ENCODE measurements at places on chromosomes 2 and 18.

GRCh38 chr2:38925982-38926381 lies 36.3 kb downstream of the ARHGEF33 start:
- no peak for DNase-seq

DNA sequence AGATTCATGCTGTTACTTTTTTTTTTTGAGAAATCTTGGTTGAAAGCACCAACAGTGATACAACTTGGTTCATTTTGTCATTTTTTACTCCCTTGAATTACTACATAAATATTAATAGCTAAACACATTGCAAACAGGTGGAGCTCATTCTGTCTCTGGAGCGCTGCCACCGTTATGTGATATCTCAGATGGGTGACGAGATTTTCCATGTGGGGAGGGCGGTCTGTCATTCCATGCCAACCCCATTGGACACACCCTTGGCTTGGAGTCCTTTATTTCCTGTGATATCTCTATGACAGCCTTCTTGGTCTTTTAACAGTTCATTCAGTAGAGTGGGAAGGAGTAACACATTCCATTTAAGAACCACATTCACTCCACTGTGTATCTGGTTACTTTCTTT lies 794.8 kb downstream of the SATB2 start:
- DNase-seq: peak; percentile 6

GRCh38 chr2:12931186-12931844 lies 214.6 kb downstream of the TRIB2 start:
- DNase-seq: peak; percentile 79

DNA sequence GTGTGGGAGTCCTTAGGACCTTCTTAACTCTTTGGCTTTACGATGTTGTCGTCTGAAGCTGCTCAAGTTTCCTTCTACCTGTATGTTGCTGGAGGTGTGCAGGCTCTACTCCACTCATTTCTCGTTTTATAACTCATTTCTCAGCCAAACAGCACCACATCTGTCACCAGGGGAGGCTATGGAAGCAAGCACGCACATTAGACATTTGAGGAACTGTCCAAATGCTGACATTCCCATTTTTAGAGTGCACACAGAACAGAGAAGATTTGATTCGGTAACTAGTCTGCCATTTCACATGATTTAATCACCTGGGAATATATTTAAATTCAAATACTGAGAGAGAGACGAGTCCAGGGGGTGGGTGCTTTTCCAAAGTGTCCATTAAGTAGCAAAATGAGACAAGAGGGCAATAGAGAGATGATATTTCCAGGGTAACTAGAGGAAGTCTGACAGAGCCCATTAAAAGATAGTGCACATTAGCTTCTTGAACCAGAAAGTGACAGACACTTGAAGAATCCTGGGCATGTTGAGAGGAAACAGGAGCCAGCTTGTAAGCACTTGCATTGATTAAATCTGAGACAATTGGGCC lies 793.3 kb downstream of the TDRD15 start:
- DNase-seq: no peak
